Heart left ventricle (tissue), 16 donors: ENCODE measurements at places on chromosomes 6 and 20. TPM values are rescaled to one million over a fixed set of nuclear protein-coding genes. Genes with fewer than 3 reads are reported as not detected.

DNA sequence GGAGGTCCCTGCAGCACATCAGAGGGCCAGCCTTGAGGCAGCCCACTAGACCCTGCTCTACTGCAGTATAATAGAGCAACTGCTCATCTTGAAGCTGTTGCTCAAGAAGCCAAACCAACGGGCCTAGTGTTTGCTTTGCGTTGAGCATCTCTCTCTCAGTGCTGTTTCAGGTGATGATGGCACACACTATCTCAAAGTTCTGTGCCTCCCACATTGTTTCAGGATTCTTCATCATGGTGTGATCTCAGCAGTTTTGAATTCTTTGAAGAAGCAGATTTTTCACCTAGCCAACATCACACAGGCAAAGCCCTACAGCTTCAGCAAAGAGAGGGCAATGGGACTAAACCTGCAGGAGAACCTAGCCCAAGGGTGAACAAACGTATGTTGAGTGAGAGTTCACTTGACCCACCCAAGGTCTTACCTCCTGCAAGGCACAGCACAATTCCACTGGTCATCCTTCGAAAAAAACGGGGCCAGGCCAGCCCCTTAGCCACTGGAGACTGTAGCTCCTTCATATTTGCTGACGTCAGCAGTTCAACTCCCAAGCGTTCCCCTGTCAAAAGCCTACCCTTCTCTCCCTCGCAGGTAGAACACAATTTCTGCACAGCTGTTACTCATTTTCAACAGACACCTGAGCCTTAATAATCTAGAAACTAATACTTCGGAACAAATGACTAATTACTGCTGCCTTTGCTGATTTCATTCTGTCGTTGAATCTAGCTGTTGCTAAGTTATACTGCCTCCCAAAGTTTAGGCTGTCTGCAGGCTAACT is 15.8 kb downstream of the MYB start:
- no peaks in the 10 kb centered on the region for H3K27me3 ChIP-seq
- no peak overlapping the region for H3K27ac ChIP-seq
- no peaks in the 10 kb centered on the region for H3K36me3 ChIP-seq
- H3K4me1 ChIP-seq: no peaks in the 10 kb centered on the region

- H3K4me1 ChIP-seq: peaks cover 14% of the 10 kb centered on the region
- DNase-seq: no peak
- no peaks in the 10 kb centered on the region for H3K36me3 ChIP-seq
- no peak overlapping the region for H3K27ac ChIP-seq
These were observed 2.0 kb upstream of the GABRR2 start for GRCh38 chr6:89317067-89317466.

DNA sequence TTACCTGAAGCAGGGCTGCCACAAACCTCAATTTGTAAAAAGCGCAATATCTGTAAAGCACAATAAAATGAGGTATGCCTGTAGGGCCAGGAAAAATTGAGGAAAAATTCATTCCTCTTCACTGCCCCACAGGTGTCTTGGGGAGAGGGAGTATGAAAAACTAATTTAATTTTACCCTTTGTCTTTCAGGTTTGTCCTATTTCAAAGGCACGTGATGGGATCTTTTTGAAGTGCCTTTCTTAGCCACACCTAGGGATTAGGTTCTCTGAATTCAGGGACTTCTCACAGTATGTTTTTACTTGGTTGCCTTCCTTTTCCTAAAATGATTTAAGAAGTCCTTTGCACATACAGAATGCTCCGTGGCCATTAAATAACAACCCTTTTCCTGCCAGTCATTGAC is 71.9 kb downstream of the NCOA3 start:
- peaks cover 7% of the 10 kb centered on the region for H3K36me3 ChIP-seq
- H3K27me3 ChIP-seq: no peaks in the 10 kb centered on the region
- peaks cover 60% of the 10 kb centered on the region for H3K4me1 ChIP-seq
- H3K27ac ChIP-seq: no peak overlapping the region

- no peak overlapping the region for H3K27ac ChIP-seq
- DNase-seq: no peak
- no peaks in the 10 kb centered on the region for H3K36me3 ChIP-seq
These were observed 10.8 kb downstream of the L3MBTL3 start for GRCh38 chr6:130029163-130029562.

GRCh38 chr20:2341336-2341735 is 39.4 kb upstream of the TGM6 start:
- no peak for DNase-seq
- H3K27ac ChIP-seq: no peak overlapping the region
- no peaks in the 10 kb centered on the region for H3K27me3 ChIP-seq

Gene JPH2
- total RNA-seq: 155 TPM

Gene PDYN
- not detected for total RNA-seq

Gene TTK
- 0.72 TPM for total RNA-seq

DNA sequence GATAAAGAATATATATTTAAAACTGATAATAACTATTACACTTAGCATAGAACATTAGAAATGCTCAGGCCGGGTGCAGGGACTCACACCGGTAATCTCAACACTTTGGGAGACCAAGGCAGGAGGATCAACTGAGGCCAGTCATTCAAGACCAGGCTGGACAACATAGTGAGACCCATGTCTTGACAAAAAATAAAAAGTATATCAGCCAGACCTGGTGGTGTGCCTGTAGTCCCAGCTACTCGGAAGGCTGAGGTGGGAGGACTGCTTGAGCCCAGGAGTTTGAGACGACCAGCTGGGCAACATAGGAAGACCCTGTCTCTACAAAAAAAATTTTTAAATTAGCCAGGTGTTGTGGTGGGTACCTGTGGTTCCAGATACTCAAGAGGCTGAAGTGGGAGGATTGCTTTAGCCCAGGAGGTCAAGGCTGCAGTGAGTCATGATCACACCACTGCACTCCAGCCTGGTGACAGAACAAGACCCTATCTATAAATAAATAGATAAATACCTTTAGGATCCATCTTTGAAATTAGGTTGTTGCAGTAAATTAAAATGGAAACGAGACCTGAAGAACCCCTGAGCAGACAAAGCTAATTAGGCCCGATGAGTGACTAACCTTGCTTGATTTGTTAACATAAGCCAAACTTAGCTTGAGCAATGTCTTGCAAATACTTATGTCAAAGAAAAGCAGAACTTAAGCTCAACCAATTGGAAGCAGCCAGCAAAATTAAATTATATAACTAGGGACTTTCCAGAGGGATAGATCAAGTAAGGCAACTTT is 75.8 kb upstream of the E2F3 start:
- no peak for DNase-seq
- no peak overlapping the region for H3K4me3 ChIP-seq
- H3K27me3 ChIP-seq: no peaks in the 10 kb centered on the region
- no peaks in the 10 kb centered on the region for H3K36me3 ChIP-seq
- no peaks in the 10 kb centered on the region for H3K4me1 ChIP-seq

GRCh38 chr20:10475225-10475624 is 40.1 kb downstream of the SLX4IP start:
- no peak overlapping the region for H3K27ac ChIP-seq
- no peak for DNase-seq
- H3K27me3 ChIP-seq: no peaks in the 10 kb centered on the region

DNA sequence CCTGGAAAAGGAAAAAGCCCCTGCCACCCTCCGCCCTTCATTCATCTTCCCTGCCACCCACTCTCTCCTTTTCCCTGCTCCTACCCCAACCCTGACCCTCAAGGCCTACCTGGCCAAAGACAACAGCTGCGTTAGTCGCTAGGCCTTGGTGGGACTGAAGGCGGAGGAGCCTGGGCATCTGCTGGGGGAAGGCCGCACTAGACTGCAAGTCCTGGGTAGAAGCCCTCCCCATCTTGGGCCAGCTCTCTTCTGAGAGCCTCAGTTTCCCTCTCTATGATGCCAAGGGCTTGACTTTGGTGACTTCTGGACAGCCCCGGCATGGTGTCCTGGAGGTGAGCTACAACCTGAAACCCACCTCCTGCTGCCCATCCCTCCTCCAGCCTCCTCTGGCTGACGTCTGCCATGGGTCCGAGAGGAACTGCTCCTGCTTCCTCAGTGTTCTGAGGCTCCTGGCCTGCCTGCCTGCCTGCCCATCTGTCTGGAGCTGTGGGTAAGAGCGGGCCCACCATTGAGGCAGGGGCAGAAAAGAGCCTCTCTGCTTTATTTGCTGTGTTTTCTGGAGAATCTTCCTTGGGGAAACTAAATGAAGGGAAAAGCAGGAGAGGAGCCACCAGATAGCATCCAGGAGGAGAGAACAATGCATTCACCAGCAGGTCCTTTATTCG is 7.5 kb upstream of the FOXC1 start:
- no peaks in the 10 kb centered on the region for H3K36me3 ChIP-seq
- peaks cover 8% of the 10 kb centered on the region for H3K4me1 ChIP-seq
- no peak for DNase-seq
- H3K27me3 ChIP-seq: peaks cover 33% of the 10 kb centered on the region

Gene ZC2HC1B
- total RNA-seq: not detected

Gene ATP6V1G2
- total RNA-seq: 3.5 TPM

Gene CCM2L
- total RNA-seq: 5.7 TPM

GRCh38 chr6:104326173-104327001 is 533.3 kb downstream of the HACE1 start:
- H3K27me3 ChIP-seq: no peaks in the 10 kb centered on the region
- H3K4me1 ChIP-seq: peaks cover 2% of the 10 kb centered on the region
- no peak overlapping the region for H3K27ac ChIP-seq
- H3K36me3 ChIP-seq: no peaks in the 10 kb centered on the region
- DNase-seq: no peak

GRCh38 chr6:169665289-169665688 is 36.5 kb downstream of the WDR27 start:
- no peak for DNase-seq
- H3K4me3 ChIP-seq: no peak overlapping the region

DNA sequence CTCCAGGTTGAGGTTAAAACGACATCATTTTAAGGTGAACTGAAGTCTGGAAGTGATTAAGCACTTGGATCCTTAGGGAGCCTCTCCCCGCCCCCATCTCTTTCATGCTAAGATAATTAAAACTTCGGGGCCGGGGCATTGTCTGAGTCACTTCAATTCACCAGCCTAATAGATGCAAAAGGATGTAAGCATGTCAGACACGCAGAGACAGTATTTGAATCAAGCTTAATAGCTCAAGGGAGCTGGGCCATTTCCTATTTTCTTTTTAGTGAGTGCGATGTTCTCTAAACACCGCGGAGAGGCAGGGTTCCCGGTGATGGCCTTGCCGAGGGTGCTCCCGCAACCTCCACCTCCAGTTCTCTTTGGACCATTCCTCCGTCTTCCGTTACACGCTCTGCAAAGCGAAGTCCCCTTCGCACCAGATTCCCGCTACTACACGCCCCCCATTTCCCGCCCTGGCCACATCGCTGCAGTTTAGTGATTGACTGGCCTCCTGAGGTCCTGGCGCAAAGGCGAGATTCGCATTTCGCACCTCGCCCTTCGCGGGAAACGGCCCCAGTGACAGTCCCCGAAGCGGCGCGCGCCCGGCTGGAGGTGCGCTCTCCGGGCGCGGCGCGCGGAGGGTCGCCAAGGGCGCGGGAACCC is 516 bp upstream of the IRF4 start:
- H3K4me3 ChIP-seq: peak overlapping the region; percentile 44
- H3K4me1 ChIP-seq: peaks cover 20% of the 10 kb centered on the region
- DNase-seq: no peak
- no peaks in the 10 kb centered on the region for H3K36me3 ChIP-seq

Gene DNMT3B
- 0.81 TPM for total RNA-seq

Gene DCBLD1
- 3.6 TPM for total RNA-seq

Gene FOXQ1
- total RNA-seq: not detected

Gene GABRR1
- not detected for total RNA-seq

GRCh38 chr6:16635810-16636602 is 125.3 kb downstream of the ATXN1 start:
- H3K4me1 ChIP-seq: peaks cover 12% of the 10 kb centered on the region
- H3K27me3 ChIP-seq: no peaks in the 10 kb centered on the region
- no peak overlapping the region for H3K27ac ChIP-seq
- no peak for DNase-seq

DNA sequence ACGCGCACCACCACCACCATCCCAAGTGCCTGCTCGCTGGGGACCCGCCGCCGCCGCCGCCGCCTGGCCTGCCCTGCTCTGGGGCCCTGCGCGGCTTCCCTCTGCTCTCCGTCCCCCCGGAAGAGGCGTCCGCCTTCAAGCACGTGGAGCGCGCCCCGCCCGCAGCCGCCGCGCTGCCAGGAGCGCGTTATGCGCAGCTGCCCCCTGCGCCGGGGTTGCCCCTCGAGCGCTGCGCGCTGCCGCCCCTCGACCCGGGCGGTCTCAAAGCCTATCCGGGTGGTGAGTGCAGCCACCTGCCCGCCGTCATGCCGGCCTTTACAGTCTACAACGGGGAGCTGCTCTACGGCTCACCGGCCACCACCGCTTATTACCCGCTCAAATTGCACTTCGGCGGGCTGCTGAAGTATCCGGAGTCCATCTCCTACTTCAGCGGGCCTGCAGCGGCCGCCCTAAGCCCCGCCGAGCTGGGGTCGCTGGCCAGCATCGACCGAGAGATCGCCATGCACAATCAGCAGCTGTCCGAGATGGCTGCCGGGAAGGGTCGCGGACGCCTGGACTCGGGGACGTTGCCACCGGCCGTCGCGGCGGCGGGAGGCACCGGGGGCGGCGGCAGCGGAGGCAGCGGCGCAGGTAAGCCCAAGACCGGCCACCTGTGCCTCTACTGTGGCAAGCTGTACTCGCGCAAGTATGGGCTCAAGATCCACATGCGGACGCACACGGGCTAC is 7.2 kb downstream of the PRDM13 start:
- peaks cover 74% of the 10 kb centered on the region for H3K27me3 ChIP-seq
- peaks cover 18% of the 10 kb centered on the region for H3K4me1 ChIP-seq
- DNase-seq: no peak
- H3K4me3 ChIP-seq: peak overlapping the region; percentile 54

Gene OR11A1
- total RNA-seq: not detected

Gene COL12A1
- total RNA-seq: 26.2 TPM

DNA sequence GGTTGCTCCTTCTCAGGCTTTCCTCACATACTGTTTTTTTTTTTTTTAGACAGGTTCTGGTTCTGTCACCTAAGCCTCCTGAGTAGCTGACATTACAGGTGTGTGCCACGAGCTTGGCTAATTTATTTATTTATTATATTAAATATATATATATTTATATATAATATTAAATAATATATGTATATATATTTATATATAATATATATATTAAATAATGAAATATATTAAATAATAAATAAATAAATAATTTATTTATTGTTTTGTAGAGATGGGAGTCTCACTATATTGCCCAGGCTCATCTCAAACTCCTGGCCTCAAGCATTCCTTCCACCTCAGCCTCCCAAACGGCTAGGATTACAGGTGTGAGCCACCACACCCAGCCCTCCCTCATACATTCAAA is 28.3 kb upstream of the SLC9A8 start:
- H3K27ac ChIP-seq: no peak overlapping the region
- no peaks in the 10 kb centered on the region for H3K4me1 ChIP-seq
- no peaks in the 10 kb centered on the region for H3K27me3 ChIP-seq
- no peaks in the 10 kb centered on the region for H3K36me3 ChIP-seq
- no peak for DNase-seq
- no peak overlapping the region for H3K4me3 ChIP-seq

Gene GPLD1
- total RNA-seq: 0.94 TPM

Gene LPA
- not detected for total RNA-seq

DNA sequence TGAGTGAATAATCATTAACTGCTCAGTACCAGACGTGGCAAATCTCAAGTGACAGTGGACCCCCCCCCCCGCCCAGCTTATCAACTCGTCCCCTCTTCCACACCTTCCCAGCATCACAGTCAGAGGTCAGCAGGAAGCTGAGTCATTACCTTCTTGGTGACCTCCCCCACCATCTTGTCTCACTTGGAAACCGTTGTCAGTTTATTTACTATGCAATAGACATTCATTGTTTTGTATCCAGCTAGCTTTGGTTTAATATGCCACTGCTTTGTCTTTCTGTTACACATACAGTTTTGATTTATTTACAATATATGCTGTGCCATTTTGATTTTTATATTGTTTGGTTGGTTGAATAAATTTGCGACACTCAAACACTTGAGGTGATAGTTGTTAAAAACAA is 158.1 kb downstream of the QKI start:
- no peak overlapping the region for H3K4me3 ChIP-seq
- H3K27me3 ChIP-seq: no peaks in the 10 kb centered on the region
